Uterus (tissue), 4 donors: ENCODE measurements at places on chromosomes 2 and 18. TPM values are rescaled to one million over a fixed set of nuclear protein-coding genes. Genes with fewer than 3 reads are reported as not detected.

LAMA3 gene
- total RNA-seq, result 75.4 TPM

DNA sequence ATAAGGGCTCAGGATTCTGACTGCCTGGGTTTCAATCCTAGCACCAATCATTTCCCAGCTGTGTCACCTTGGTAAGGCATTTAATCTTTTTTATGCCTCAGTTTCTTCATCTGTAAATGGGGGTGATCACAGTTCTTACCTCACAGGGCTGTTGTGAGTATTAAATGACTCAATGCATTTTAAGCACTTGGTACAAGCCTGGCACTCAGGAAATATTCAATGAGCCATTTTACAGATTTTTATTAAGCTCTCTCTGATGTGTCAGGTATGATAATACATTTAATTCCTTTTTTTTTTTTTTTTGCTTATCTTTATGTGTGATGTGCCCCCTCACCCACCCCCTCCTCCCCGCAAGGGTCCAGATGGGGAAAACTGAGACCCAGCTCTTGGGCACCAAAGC, 12.0 kb downstream of the SPEG start:
- DNase-seq, result no peak

GRCh38 chr2:32452338-32453064, 95.7 kb downstream of the BIRC6 start:
- no peak for DNase-seq

DNA sequence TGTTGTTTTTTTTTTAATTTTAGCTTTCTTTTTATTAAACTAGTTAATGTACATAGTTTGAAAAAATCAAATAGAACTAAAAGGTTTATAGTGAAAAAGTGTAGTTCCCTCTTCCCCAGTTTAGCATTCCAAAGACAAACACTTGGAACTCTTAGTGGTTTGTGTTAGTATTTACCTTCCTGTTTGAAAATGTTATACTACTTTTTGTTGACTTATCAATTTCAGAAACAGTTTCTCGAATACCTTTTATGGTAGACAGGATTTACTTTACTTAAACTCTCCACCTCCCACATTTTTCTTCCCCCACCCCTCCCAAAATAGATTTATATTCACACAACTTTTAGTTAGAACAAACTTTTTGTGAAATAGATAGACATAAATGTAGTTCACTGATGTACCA, 26.7 kb downstream of the PLEKHA3 start:
- no peak for DNase-seq

AQP12B gene
- not detected for total RNA-seq

- DNase-seq, result no peak
Measured at GRCh38 chr2:199602896-199603717, 145.4 kb upstream of the SATB2 start.

GRCh38 chr2:151262629-151263028, 966 bp upstream of the RBM43 start:
- DNase-seq, result no peak

DNA sequence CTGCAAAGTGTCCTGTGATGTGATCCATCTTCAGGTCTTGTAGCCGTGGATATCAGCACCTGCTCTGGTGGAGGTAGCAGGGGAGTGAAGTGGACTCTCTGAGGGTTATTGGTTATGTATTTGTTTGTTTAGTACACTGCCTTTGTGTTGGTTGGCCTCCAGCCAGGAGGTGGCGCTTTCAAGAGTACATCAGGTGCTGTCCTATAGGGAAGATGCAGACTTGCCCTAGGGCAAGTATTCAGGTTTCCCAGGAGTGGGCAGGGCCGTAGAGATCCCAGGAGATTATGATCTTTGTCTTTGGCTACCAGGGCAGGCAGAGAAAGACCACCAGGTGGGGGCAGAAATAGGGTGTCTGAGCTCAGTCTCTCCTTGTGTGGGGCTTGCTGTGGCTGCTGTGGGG, 411.8 kb downstream of the SOX11 start:
- no peak for DNase-seq

DNA sequence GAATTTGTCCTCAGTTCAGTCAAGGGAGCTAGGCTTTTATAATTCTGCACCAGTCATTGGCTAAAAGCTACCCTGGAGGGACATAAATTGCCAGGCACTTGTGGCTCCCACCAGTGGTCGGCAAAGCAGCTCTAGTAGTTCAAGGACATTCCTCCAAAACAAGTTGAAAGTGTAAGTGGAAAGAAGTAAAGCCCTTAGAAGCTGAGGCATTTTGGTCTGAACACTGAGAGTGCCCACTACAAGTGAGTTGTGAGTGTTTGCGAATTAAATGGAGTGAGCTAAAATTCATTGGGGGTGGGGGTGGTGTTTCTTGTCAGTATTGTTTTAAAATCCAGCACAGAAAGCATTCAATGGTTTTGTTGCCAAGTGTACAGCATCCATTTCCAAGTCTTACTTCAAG, 879.9 kb upstream of the CDH2 start:
- DNase-seq, result no peak

GRCh38 chr18:59959606-59960005, 59.8 kb downstream of the PMAIP1 start:
- no peak for DNase-seq

GRCh38 chr2:223474893-223475292, 127.3 kb downstream of the SCG2 start:
- no peak for DNase-seq

DNA sequence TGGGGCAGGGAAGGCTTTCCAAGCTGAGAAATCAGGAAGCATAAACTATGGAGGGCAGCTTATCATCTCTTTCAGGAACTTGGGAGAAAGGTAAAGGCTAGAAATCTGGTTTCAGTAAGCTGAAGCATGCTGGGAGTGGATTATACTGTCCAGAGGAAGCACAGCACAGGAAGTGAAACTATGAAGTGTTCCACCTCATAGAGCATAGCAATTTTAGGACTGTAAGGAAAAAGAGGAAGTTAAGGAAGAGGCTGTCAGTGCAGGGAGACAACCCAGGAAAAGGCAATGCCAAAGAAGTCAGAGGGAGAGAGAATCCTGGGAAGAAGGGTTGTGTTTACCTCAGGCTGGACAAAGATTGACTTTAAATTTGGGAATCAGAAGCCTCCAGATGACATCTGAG, 51.9 kb downstream of the EFEMP1 start:
- DNase-seq, result no peak

DNA sequence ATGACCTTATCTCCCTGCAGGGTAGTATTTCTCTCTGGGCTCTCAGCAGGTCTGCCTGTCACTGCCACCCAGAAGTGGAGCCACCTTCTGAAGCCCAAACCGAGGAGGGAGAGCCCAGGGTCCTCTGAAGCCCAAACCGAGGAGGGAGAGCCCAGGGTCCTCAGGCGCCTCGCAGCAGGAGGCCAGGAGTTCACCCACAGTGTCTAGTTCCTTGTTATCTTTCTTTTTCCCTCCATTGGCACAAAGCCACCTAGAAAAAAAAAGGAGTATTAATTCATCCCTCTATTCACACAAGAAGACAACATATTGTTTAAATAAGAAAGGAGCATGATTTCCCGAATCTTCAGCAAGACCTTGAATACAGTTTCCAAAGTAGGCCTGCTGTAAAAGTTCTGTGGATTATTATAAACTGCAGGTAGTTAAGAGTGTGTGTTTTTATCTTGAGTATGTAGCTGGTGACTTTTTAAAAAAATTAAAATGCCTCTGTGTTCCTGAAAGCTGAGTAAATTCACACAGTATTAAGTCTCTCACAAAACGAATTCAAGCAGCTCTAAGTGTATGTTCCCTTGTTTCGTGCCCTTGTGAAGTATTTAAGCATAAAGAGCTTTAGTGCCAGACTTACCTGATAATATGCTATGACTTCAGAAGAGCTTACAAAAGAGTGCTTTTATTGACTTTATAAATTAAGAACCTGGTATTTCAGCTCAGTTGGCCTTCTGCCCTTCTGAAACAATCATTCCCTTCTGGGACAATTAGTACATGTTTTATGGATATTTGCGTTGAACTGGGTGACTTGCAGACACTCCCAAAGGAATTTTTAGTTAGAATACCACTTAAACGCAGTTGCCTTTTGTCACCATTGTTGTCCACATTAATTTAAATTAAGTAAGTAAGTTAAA, 11.7 kb upstream of the GRHL1 start:
- DNase-seq, result no peak

DNA sequence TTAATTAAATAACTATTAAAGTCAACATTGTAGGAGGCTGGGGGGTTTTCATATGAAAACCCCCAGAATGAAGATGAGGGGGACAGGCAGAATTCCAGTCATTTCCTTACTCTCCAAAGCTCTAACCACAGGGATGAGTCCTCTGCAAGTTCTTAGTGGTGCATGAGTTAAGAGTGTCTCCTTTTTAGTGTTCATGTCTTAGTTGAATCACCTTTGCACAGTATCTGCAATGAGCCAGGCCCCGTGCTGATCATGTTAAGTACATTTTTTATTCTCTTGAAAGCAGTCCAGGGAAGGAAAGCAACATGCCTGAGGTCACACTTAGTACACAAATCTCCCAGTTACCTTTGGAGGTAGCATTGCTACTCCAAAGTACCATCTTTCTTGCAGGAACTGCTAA, 25.7 kb upstream of the MSGN1 start:
- DNase-seq, result no peak

IL36G gene
- total RNA-seq, result not detected

SEC11C gene
- 136 TPM for total RNA-seq

GREB1L gene
- 4.1 TPM for total RNA-seq

DNA sequence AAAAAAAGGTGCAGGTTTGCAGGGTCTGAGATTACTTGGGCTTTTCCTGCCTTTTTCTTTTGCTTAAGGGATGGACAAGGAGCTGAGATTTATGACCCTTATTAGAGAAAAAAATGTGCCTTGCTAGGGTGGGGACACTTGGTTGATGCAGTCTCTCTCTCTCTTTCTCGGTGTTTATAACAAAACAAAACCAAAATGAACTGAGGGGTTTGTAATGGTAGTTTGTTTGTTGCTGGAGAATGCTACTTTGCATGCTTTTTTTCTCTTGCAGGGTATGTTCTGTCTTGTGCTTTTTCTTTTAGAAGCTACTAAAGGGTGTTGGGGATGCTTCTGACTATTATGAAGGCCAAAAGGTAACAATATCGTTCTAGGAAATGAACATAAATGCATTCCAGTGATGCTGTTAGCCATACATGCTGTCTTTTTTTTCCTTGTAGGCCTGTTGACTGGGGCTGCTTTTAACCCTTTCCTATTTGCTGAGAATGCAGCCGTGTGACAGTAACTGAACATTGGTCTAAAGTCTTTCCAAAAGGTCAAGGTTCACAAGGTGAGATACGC, 435 bp downstream of the ZNF532 start:
- DNase-seq, result no peak

RFX8 gene
- total RNA-seq, result not detected

OSGEPL1 gene
- total RNA-seq, result 3.6 TPM

DNA sequence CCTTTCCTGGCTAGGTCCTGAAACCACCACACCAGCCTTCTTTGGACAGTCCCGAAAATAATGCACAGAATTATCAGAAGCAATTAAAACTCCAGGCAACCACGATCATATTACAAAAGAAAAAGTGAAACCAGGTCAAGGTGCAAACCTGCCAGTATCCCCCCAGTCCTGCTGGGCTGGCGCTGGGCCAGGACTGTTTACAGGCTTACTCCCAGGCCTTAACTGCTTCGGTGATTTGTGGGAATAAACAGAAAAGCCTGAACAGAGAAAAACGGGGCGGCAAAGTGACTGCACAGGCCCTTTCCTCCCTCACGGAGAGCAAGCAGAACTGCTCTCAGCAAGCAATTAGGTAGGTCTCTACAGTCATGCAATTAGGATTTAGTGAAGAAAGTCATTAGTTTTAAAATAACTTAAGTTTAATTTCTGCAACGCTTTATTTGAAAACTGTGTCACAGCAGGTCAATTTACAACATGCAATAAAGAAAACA, 1.3 kb downstream of the HDAC4 start:
- DNase-seq, result peak; percentile 37

- DNase-seq, result no peak
Measured at GRCh38 chr2:111904726-111905474, 6.5 kb downstream of the MERTK start.

- DNase-seq, result no peak
Measured at GRCh38 chr18:34840256-34840826, 130.2 kb downstream of the DTNA start.

CRYGD gene
- not detected for total RNA-seq

- peak; percentile 15 for DNase-seq
Measured at GRCh38 chr18:43277164-43277600, at the start of gene SYT4. SYT4 (minus strand) TSS chr18:43277490; CDS start chr18:43277281, 209 bp downstream.

GRCh38 chr18:8835521-8835953, 130.2 kb downstream of the MTCL1 start:
- no peak for DNase-seq

DNA sequence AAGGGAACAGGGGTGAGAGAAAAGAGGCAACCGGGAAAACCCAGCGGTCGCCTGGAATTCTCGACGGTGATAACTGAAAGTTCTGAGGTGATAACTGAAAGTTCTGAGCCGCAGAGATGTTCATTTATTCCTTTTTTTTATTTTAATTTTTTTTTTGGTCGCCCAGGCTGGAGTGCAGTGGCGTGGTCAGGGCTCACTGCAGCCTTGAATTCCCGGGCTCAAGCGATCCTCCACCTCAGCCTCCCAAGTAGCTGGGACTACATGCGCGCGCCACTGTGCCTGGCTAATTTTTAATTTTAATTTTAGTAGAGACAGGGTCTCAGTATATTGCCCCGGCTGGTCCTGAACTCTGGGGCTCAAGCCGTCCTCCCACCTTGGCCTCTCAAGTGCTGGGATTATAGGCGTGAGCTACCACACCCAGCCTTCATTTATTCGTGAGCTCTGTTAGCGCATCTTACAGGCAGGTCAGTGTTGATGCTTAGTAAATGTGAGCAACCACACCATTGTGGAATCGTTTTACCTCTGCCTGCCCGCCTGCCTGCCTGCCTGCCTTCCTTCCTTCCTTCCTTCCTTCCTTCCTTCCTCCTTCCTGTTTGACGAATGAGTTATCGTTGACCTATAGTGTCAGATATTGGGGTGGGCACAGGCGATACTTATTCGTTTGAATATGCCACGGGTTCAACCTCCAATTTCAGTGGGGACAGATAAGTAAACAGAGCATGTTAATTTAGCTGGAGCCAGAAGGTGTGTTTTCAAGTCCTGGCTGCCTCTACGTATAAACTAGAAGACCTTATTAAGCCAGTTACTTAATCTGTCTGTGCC, 557 bp upstream of the E2F6 start:
- no peak for DNase-seq

GRCh38 chr2:8491296-8492027, 190.4 kb upstream of the ID2 start:
- DNase-seq, result peak; percentile 49

SH3BP4 gene
- total RNA-seq, result 21.8 TPM

- DNase-seq, result no peak
Measured at GRCh38 chr2:8116661-8117060, 565.2 kb upstream of the ID2 start.
